ENCODE measurements at places on chromosomes 3 and 15. TPM values are rescaled to one million over a fixed set of nuclear protein-coding genes. Genes with fewer than 3 reads are reported as not detected.

GRCh38 chr3:244041-244440 is 47.5 kb downstream of the CHL1 start:
- no peak for DNase-seq

C3orf62 gene
- total RNA-seq: 3.8 TPM

GRCh38 chr3:192957441-192958021 is 39.9 kb upstream of the MB21D2 start:
- DNase-seq: no peak

GRCh38 chr15:98154863-98155262 is 194.4 kb downstream of the ARRDC4 start:
- DNase-seq: no peak

GRCh38 chr15:31609258-31609681 is 282.6 kb downstream of the KLF13 start:
- no peak for DNase-seq

DNA sequence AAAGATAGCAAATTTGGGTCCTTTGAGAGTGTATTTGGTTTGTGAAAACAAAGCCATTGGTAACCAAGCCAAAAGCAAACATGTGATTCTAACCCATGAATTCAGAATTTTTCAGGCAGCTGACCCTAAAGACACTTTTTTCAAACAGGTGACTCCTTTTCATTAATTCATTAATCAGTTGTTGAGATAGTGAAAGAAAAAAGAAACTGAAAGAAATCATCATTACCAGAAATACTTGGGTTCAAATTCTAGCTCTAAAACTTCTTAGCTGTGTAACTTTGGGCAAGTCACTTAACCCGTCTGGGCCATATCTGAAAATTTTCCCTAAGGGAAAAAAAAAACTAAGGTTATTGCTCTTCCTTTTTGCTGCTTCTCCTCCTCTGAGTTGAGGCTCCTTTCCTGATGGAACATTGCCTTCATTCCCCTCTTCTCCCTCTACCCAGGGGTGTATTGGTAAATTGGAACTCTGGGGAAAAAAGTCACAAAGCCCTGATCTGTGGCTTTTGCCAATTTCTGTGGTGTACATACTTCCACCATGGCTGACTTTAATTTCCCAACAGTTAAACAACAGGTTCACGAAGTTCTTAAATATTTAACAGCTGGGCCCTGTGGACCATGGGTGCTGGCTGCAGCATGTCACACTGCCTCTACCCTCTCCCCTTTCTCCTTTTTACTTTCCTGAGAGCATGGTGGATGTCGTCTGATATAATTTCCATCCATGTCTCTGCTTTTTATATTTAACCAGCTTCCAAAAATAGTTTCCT is 120.3 kb downstream of the ASB7 start:
- no peak for DNase-seq

DNA sequence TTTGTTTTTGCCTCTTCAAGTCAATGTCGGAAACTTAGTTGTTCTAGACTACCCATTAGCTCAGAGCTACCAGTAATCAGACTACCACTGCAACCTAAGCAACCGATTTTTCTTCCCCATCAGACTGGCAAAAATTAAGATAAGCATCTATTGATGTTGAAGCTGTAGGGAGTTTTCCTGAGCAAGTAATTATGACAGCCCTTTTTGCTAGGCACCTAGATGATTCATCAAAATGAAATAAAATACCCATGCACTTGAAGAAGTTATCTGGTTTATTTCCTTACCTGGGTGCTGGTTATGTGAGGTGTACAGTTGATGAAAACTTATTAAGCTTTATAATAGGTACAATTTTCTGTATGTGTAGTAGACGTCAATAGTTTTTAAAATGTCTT is 554 bp upstream of the COMMD4 start:
- no peak for DNase-seq

- DNase-seq: no peak
Measured at GRCh38 chr3:80010021-80010571, 242.3 kb upstream of the ROBO1 start.

DNA sequence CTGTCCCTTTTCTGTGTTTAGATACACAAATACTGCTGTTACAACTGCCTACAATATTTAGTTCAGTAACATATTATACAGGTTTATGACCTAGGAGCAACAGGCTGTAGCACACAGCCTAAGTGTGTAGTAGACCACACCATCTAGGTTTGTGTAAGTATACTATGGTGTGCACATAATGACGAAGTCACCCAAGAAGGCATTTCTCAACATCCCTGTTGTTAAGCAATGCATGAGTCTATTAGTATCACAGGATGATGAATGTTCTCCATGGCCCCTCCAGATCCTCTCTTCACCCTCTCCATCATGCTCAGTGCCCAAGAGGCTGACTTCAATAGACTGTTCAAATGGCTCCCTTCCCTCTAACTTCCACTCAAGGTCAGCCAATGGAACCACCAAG is 14.6 kb upstream of the SEC62 start:
- no peak for DNase-seq

DNA sequence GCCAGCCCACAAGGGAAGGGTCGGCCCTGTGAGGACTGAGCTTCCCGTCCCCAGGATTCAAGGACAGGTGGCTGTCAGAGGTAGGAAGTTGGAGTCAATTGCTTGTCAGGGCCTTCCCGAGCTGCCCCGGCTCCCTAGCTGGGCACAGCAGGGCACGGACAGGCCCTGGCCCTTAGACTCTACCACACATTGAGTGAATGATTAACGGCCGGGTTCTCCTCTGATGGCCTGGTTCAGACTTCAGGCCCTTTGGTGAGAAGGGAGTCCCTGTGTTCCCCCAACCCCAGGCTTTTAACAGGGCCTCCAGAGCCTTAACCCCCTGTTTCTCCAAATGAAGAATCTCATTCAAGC is 16.4 kb upstream of the FGD5 start:
- no peak for DNase-seq

- DNase-seq: no peak
Measured at GRCh38 chr15:80031841-80032240, 27.6 kb upstream of the ZFAND6 start.

DNA sequence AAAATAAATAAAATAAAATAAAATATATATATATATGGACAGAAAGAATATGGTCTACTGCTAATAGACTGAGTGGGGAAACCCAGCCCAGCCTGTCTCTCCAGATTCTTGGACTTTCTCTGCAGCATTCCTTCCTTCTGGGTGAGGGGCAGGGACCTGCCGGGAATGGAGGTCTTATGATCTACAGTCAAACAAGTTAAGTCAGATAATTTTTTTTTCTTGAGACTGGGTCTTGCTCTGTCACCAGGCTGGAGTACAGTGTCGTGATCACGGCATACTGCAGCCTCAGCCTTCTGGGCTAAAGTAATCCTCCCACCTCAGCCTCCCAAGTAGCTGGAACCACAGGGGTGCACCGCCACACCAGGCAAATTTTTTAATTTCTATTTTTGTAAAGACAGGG is 33.5 kb upstream of the ZNF774 start:
- no peak for DNase-seq

GRCh38 chr15:70522323-70522966 is 240.9 kb downstream of the UACA start:
- no peak for DNase-seq

DNA sequence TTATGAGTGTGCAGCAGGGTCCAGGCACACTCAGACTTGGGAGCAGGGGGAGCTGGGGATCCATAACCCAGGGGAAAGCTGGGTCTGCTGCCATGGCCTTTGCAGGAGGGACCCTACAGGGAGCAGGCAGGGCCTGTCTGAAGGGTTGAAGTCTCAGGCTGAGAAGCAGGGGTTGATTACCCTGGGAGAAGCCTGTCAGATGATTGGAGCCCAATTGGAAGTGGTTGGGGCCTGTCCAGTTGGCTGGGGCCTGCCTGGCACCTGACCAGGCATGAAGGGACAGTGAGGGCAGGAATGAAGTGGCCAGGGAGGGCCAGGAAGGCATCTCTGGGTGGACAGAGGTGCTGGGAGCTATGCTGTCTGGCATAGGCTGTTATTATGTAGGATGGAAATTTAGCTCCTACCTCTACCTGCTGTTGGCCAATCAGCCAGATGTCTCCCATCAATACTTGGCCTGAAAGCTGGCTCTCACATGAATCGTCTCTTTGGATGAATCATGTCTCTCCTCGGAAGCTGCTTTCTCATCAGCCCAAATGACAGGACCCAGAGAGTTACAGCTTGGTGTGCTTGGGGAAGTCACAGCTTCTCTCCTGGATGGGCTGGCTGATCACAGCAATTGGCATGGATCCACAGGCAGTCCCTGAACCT is 27.4 kb upstream of the SLCO2A1 start:
- no peak for DNase-seq

ASTE1 gene
- total RNA-seq: 6.5 TPM

- no peak for DNase-seq
Measured at GRCh38 chr15:50024281-50024680, 94.8 kb downstream of the ATP8B4 start.

NPAP1 gene
- not detected for total RNA-seq

DNA sequence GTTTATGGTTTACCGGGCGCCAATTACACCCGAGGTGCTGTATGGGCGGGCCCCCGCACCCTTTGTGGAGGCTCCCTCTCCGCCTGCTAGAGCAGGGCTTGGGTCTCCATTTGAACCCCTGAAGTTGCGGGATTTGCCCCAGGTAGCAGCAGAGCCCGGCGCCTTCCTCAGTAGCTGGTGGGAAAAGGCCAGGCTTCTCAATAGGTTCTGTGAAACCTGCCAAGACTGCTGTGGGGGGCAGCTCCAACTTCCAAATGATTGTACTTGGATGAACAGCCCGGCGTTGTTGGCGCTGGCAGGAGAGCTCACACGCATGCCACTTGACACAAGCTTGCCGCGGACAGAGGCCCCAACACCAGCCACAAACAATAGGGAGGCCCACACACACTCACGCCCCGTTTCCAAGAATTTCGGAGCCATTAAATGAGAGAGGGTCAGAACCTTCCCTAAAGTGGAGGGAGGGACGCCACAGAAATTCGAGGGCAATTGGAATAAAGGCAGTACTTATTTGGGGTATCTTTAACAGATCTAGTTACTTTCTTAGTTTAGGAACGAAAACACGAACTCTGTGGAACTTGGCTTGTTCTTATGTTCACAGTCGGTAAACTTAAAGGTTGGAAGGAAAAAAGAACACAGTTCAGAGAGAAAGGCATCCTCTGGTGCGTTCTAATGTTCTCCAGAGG is 1.4 kb downstream of the EPHB3 start:
- no peak for DNase-seq

Data from HT-29 (cell line).